Heart left ventricle (tissue), 16 donors: ENCODE measurements at places on chromosomes 12 and 14.

DNA sequence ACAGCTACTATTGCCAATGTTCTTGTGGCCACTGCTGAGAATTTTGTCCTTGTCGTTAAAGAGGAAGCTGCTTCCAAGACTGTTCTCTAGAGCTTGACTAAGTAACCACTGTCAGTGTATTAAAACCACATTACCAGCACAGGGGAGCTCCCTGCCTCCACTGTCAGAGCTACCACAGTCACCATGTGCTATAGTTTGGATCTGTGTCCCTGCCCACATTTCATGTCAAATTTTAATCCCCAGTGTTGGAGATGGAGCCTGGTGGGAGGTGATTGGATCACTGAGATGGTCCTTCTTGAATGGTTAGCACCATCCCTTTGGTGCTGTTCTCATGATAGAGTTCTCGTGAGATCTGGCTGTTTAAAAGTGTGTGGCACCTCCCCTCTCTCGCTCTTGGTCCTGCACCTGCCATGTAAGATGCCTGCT, 23.2 kb upstream of the RAP1B start:
- DNase-seq = no peak

DNA sequence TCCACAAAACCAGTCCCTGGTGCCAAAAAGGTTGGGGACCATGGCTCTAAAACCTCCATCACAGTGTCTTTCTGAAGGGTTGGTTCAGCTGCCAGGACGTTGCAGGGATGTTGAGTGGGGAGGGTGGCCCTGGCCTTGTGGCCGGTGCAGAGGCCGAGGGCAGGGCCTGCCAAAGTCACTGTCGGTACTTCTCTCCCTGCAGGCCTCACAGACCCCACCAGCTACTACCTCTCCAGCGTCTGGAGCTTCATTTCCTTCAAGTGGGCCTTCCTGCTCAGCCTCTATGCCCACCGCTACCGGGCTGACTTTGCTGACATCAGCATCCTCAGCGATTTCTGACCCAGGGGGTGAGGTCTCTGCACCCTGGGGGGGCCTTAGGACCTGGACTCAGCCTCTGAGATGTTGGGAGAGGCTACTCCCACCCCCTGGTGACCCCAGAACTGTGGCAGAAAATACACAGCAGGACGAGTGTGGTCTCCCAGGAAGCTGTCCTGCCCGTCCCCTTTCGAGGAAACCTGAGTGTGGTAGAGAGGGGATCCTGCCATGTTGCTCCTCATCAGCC, 7.0 kb downstream of the SLC48A1 start:
- no peak for DNase-seq

DNA sequence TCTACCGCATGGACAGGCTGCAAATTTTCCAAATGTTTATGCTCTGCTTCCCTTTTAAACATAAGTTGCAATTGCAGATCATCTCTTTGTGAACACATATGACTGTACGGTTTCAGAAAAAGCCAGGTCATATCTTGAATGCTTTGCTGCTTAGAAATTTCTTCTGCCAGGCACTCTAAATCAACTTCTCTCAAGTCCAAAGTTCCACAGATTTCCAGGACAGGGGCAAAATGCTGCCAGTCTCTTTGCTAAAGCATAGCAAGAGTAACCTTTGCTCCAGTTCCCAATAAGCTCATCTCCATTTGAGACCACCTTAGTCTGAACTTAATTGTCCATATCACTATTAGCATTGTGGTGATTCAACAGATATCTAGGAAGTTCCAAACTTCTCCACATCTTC, 13.6 kb upstream of the RERGL start:
- DNase-seq = no peak

DNA sequence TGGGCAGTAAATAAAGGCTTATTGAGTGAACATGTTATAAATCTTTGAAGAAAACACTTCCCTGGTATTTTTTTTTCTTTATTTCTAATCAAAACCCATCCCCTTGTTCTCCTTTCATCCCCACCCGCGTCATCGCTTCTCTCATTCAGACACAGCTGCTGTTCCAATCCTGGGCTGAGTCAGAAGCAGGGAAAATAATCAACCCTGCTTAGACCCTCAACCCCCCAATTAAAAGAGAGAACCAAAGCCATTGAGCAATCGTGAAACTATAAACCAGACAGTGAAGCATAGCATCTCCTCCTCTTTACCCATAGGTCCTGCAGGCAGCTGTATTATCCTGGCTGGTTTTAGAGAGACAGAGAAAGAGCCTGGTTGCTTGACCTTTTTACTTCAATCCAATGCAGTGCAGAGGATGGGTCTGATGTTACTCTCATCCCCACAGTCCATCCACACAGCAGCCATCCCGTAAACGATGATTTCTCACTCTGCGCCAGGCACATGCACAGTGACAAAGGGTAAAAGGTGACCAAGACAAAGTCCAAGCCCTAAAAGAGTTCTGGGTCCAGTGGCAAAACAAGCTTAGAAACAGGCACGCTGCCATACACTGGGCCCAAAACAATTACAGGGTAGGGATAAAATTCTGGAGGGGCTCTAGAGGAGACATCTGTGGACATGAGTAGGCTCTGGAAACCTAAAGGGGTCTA, 238.3 kb downstream of the GALC start:
- DNase-seq = no peak

DNA sequence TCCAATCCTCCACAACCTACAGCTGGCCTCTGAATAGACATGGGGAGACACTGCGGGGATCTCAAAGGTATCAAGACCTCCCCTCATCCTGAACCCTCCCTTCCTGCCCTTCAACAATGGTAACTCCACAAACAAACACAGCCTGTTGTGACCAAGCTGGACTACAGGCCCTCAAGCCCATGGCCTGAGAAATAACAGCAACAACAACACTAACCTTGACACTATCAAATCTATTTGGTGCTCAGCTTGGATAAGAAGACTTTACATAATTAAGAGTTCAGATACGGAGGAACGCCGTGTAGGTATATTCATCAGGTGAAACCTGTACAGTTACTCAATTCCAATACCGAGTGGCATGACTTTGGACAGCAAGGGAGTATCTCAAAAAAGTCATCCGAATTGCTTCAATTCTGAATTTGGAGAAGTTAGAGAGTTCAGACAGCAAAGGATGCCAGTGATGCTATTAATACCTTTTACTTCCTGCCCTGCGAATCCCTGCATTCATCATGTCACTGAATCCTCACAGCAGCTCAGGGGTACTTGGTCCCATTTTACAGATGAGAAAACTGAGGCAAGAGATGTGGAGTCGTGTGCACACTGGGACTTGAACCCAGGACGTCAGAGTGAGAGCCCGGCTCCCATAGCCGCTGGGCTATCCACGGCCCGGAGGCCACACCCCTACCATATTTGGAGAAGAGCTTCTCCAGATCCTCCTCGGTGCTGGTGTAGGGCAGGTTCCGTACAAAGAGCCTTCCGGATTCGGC, 17.8 kb downstream of the RBM19 start:
- DNase-seq = no peak

DNA sequence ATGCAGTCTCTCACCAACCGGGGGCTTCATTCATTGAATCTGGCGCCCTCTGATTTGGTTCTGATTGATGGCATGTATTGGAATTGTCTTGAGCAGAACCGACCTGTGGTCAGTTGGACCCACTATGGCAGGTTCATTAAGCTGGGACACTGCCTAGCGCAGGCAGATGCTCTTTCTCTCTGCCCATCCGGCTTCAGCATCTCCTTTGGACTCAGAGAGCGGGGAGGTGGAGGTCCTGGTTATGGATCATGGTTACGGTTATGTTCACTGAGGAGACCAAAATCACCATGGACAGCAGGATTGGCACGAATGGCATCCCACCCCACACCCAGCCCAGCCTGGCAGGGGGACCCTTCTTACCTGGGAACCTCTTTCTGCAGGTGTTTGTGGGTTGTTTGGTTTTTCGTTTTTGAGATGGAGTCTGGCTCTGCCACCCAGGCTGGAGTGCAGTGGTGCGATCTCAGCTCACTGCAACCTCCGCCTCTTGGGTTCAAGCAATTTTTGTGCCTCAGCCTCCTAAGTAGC, 16.4 kb upstream of the BCL7A start:
- no peak for DNase-seq

GRCh38 chr12:27474344-27474743, 27.8 kb downstream of the SMCO2 start:
- DNase-seq = no peak

- DNase-seq = no peak
Observed at GRCh38 chr12:32897687-32898573, 1.4 kb upstream of the PKP2 start.

DNA sequence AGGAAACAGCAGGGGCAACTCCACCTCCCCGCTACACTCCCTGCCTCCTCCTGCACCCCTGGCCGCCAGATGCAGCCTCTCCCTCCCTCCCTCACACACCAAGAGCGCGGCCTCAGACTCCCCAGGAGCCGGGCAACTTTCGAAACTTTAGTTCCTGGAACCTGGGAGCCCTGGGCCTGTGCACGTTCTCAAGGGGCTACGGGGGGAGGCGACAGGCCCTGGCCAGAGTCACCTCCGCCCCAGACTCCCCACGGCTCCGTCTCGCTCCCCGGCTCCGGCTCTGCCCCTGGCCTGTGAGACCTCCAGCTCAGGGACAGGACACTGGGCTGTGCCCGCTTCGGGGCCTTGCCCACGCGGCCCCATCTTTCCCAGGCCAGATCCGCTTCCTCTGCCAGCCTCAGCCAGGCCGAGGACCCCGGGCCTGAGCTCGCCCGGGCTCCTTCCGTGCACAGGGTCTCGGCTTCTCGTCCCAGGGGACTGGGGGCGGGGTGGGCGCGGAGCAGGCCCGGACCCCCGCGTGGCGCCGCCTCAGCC, 5.5 kb downstream of the AMN start:
- no peak for DNase-seq

GRCh38 chr14:53896726-53897125, 59.9 kb downstream of the BMP4 start:
- no peak for DNase-seq

GRCh38 chr14:68608574-68608962, 184.3 kb downstream of the ZFP36L1 start:
- no peak for DNase-seq

DNA sequence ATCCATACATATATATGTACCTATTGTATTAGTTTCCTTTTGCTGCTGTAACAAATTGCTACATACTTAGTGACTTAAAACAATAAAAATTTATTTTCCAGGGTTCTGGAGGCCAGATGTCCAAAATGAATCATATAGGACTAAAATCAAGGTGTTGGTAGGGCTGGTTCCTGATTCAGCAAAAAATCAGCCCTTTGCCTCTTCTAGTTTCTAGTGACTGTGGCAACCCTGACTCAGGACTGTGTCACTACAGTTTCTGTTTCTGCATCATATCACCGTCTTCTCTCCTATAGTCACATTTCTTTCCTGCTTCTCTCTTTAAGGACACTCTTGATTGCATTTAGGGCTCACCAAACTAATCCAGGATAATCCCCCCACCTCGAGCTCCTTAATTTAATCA, 386.3 kb upstream of the TBX3 start:
- DNase-seq = no peak

DNA sequence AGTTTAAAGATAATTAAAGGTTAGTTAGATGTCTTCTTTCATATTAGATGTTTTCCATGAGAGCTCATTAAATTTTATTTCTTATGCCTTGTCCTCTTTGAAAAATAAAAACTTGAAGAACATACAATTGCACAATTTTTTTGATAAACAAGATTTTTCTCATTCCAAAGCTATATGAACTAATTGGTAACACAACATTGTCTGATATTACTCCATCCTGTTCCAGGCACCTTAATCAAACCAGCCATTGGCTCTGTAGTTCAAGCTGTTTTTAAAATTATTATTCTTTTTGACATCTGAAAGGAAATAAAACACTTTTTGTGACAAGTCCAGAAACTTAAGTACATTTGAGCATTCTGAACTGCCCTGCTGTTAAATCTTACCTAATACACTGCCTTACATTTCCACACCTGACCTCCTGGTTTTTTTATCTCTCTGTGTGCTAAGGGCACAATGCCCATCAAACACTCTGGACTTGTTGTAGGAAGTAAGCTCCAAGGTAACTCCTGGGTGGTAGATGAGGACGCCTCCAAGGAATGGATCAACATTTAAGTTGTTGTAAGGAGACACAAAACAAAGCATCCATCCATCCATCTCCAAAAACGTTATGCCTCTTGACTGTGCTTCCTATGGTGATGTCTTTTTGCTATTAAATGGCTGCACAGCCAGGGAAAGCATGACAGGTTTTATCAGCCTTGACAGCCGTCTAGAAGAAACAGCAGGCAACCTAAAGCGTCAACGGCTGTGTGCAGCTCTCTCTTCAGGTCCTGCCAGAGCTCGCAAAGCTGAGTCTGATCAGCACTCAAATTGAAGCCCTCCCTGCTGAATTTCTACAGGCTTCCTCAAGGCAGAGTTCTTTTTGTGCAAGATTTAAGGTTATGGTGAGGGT, 449.9 kb upstream of the FLRT2 start:
- no peak for DNase-seq

- no peak for DNase-seq
Observed at GRCh38 chr14:100074431-100075100, 9.3 kb downstream of the EVL start.

DNA sequence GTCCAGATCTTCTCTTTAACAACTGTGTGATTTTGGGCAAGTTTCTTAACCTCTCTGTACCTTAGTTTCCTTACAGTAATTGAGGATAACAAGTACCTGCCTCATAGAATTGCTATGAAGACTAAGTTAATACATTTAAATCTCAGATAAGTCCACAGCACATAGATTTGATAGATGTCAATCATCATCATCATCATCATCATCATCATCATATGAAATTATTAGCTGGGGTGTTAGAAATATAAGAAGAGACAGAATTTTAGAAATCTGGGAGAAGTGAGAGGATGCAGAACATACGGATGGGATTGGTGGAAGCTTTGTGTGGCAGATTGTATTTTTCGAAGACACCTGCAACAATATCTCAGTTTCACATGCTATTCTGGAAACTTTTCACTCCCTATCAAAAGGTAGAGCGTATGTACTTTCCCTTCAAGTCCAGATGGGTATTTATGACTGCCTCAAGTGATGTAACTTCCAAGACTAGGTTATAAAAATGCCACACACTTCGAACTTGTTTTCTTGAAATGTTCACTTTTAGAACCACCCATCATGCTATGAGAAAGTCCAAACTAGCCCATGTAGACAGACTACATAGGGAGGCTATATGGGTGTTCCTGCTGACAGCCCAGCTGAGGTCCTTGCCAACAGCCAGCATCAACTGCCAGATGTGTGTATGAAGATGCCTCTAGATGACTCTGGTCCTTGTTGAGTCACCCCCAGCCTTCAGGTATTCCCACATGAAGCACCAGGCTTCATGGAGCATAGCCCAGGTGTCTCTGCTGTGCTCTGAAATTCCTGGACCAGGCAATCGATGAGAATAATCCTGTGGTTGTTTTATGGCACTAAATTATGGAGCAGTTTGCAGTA, 20.7 kb upstream of the SDR39U1 start:
- DNase-seq = no peak

GRCh38 chr12:60689137-60689536, 1093.3 kb downstream of the SLC16A7 start:
- no peak for DNase-seq

- no peak for DNase-seq
Observed at GRCh38 chr14:66650491-66650911, 142.6 kb downstream of the GPHN start.

DNA sequence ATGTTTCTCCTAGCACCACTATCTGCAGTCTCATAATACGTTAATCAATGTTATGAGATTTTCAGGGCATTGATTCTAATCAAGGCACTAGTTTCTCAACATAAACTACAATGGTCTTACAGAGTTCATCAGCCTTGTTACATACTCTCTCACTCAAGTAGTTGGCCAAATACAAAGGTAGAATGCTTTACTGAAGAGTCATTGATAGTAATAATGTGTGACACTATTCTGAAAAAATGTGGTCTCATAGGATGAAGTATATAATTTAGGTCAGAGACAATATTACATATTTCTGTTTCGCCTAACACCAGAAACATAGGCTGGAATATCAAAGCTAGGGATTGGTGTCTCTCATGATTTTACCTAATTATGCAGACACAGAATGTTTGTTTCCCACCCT, 35.2 kb upstream of the MDGA2 start:
- no peak for DNase-seq
